ENCODE measurements at places on chromosomes 2 and 18. TPM values are rescaled to one million over a fixed set of nuclear protein-coding genes. Genes with fewer than 3 reads are reported as not detected.

The SCYGR4 gene
- total RNA-seq: not detected

The ARMC9 gene
- total RNA-seq: 13.4 TPM

The VAMP5 gene
- 1.4 TPM for total RNA-seq

The INSIG2 gene
- total RNA-seq: 6.1 TPM

The NLRC4 gene
- total RNA-seq: not detected

The RAPGEF4 gene
- 1.8 TPM for total RNA-seq

The TMEM200C gene
- total RNA-seq: not detected

The UPP2 gene
- not detected for total RNA-seq

The TTN gene
- under 0.01 TPM for total RNA-seq

The PAX8 gene
- 3.7 TPM for total RNA-seq

The COL4A4 gene
- under 0.01 TPM for total RNA-seq

The GPBAR1 gene
- not detected for total RNA-seq

The ALPI gene
- total RNA-seq: not detected

The UGT1A6 gene
- 0.78 TPM for total RNA-seq

The MAL gene
- 0.23 TPM for total RNA-seq

The TSPYL6 gene
- total RNA-seq: not detected

The COL6A3 gene
- 23.8 TPM for total RNA-seq

The OTOS gene
- not detected for total RNA-seq

The HS1BP3 gene
- 27.8 TPM for total RNA-seq

The TRABD2A gene
- 0.87 TPM for total RNA-seq

The POU3F3 gene
- total RNA-seq: not detected

The MDH1B gene
- total RNA-seq: not detected

The FAM228A gene
- not detected for total RNA-seq

The C1QL2 gene
- total RNA-seq: not detected

The KRTCAP3 gene
- total RNA-seq: 29.4 TPM

The TEX44 gene
- total RNA-seq: not detected

The STAT4 gene
- total RNA-seq: 4.5 TPM

The C18orf54 gene
- total RNA-seq: 4.5 TPM

The CTAGE1 gene
- not detected for total RNA-seq

The PDK1 gene
- total RNA-seq: 18.0 TPM

The PAX3 gene
- total RNA-seq: not detected

The ABCG8 gene
- total RNA-seq: not detected

The RND3 gene
- 38.7 TPM for total RNA-seq

The EMILIN1 gene
- 4.5 TPM for total RNA-seq

The SERPINB13 gene
- total RNA-seq: 8.0 TPM

The CFC1 gene
- total RNA-seq: not detected

The ARHGAP15 gene
- total RNA-seq: not detected

The MARCHF4 gene
- 0.72 TPM for total RNA-seq

The SKA1 gene
- 11.4 TPM for total RNA-seq

The LYPD6B gene
- 4.9 TPM for total RNA-seq

The IL36B gene
- not detected for total RNA-seq

The LRRTM1 gene
- not detected for total RNA-seq

The TWIST2 gene
- total RNA-seq: 23.1 TPM

The HMSD gene
- not detected for total RNA-seq

The CD8B2 gene
- not detected for total RNA-seq

The CD8B gene
- total RNA-seq: not detected

The MGAT4A gene
- 0.53 TPM for total RNA-seq

The ADD2 gene
- 0.04 TPM for total RNA-seq

The NMUR1 gene
- total RNA-seq: not detected

The GALNT14 gene
- 34.3 TPM for total RNA-seq

The DOK6 gene
- not detected for total RNA-seq

The DPP10 gene
- 0.78 TPM for total RNA-seq

The MTCL1 gene
- 19.6 TPM for total RNA-seq

The TUBA4B gene
- total RNA-seq: not detected

The NOTO gene
- not detected for total RNA-seq

The CRYBA2 gene
- total RNA-seq: not detected

The TUBB8B gene
- not detected for total RNA-seq

The NCKAP5 gene
- total RNA-seq: 1.3 TPM

The MBP gene
- 16.9 TPM for total RNA-seq

Data from hair follicular keratinocyte (primary cell).